ENCODE measurements at places on chromosomes 1 and 21.

DNA sequence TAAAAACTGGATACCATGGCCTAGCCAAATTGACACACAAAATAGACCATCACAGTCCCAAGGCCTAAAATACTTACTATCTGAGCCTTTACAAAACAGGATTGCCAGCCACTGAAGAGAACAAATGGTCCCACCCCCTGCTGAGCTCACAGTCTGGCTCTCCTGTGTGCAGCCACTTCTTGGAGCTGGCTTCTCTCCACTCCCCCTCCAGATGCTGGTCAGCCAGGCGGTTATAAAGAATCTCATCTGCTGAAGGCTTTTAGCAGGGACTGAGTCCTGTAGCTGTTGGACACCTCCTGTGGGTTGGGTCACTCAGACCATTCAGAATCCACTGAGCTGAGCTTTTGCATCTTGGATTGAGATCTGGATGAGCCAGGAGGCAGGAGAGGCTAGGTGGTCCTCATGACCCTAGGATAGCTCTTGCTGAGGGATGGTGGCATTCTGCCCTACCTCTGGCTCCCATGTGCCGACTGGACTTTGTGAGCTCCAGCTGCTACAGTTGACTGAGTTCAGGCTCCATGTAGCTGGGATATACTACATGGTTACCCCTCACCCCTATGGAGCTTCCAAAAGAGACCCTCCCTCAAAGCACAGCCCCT, 16.1 kb downstream of the OXCT2 start:
- no peak for DNase-seq

DNA sequence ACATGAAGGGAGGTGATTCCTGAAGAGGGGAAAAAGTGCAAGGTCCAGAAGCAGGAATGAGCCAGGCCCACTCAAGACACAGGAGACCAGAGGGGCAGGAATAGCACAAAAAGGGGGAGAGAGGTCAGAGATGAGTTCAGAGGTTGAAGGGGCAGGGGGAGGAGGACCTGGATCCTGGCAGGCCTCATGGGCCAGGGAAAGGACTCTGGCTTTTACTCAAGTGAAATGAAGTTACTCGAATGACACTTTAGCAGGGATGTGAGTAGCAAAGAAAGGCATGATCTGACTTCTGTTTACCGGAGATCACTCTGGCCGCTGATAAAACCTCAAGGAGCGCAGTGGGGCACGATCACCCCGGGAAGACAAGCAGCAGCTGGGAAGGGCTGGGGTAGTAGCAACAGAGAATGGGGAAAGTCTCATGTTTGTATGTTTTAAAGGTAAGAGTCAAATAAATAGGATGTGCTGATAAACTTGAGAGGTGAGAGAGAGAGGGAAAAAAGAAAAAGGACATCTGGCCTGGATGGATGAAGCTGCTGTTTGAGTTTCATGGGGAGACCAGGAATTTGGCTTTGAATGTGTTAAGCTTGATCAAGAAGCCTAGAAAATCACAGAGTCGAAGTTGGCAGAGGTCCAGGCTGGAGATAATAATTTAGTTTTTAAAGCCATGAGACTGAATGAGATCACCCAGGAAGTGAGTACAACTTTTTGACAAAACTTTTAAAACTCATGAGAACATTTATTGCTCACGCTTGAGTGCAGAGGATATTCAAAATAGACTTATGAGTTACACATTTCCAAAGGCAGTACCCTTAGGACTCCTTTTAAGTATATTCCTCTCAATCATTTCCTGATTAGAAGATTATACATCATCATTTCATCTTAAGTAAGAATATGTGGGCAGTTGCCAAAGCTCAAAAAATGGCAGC, 156.0 kb downstream of the RERE start:
- peak; percentile 74 for DNase-seq

GRCh38 chr1:192609110-192610079, 26.6 kb upstream of the RGS13 start:
- peak; percentile 84 for DNase-seq

GRCh38 chr1:30244801-30245200, 478.6 kb downstream of the MATN1 start:
- peak; percentile 8 for DNase-seq

DNA sequence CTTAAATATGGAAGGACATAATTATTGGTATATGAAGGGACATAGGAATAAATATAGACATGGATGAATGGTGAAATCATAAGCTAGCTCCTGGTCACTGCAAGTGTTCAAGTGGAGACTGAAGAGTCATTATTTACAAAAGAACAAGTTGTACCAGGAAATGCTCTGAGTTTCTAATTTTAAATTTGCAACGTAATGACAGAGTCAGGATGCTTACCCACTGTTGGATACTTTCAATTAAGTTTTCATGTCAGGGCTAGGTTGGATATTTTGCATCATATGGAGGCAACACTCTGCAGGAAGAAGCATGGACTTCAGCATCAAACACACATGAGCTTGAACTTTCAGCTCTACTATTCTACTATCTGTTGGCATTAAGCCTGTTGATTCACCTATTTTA, 499.6 kb upstream of the C1orf87 start:
- no peak for DNase-seq

- no peak for DNase-seq
These were observed 20.5 kb downstream of the TMEM51 start for GRCh38 chr1:15173863-15174614.

GRCh38 chr1:211336775-211337174, 10.1 kb downstream of the TRAF5 start:
- no peak for DNase-seq

- no peak for DNase-seq
These were observed 4.8 kb downstream of the KIAA1614 start for GRCh38 chr1:180917306-180918065.

- no peak for DNase-seq
These were observed 18.6 kb downstream of the PCSK9 start for GRCh38 chr1:55057956-55058298.

DNA sequence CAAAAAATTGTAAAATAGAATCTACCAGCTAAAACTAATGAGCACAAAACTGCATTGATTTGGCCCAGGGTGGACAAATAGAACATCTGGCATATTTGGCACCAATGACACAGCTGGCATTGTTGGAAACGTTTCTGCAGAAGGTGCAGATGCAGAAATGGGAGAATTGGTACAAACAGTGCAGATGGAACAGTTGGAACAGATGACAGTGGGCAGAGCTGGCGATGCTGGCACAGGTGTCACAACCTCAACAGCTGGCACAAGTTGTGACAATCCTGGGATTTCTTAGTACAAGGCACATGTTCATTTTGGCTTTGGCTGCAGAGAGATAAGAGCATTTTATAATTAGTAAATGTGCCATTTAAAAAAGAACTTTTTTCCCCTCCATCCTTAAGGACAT, 91.1 kb upstream of the ZBTB18 start:
- DNase-seq = no peak

- no peak for DNase-seq
These were observed 233.1 kb upstream of the USP24 start for GRCh38 chr1:55448261-55448660.

DNA sequence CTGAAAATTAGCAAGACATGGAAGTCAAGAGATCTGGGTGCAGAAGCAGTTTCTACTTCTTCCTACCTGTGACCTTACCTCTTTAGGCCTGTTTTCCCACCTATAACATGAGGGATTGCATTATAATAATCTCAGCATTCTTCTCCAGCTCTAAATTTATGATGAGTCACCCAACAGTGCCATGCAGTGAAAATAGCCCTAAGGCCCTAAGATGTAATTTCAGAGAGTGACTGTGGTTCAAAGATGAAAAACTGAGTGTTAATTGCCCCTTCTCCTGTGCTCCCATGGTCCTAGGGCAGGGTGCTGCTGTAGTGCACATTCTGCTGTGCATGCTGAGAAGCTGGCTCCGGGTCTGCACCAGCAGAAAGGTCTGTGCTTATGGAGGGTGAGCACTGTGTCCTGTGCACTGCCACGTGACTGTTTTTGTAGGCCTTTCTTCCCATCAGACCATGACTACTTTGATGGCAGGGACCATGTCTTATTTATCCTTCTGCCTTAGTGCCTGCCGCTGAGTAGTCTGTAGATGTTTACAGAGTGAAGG, 29.7 kb downstream of the JUN start:
- no peak for DNase-seq

- no peak for DNase-seq
These were observed 10.2 kb downstream of the CD52 start for GRCh38 chr1:26327956-26328362.

GRCh38 chr1:183110326-183110880, 75.7 kb upstream of the LAMC2 start:
- no peak for DNase-seq

DNA sequence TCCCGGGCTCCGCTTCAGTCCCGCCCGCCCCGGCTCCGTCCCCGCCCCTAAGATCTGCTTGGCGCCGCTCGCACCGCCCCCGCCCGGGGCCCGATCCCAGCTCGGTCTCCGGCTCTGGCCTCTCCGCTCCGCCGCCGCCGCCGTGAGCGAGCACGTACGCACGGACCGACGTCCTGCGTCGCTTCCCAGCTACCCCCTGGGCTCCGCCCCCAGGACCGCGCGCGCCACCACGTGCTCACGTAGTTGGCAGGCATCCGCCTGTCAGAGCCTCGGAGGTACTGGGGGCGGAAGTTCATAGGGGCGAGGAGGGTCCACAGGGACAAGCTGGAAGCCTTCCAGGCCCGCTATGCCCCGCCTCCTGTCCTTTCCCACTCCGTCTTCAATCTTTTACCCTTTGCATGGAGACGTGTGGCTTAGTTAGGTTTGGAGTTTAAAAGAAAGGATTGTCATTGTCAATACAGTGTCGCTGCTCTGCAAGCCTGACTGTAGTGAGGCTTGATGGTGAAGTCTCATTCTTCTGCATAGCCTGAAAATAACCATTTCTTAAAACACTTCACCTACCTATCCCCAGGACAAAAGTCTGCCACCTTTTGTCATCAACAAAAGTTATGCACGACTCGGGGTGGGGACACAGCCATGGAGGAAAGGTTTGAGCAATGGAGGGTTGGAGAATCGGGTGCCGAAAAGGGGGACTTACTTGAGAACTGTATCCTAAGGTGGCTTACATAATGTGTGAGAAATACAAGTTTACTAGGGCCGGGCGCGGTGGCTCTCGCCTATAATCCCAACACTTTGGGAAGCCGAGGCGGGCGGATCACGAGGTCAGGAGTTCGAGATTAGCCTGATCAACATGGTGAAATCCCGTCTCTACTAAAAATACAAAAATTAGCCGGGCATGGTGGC, at the start of gene CLK2:
TSS of gene CLK2 (minus strand) at position 162 of the 903 bp plus-strand sequence. CDS start 2,527 bp downstream, outside the sequence.
- DNase-seq = peak; percentile 98

DNA sequence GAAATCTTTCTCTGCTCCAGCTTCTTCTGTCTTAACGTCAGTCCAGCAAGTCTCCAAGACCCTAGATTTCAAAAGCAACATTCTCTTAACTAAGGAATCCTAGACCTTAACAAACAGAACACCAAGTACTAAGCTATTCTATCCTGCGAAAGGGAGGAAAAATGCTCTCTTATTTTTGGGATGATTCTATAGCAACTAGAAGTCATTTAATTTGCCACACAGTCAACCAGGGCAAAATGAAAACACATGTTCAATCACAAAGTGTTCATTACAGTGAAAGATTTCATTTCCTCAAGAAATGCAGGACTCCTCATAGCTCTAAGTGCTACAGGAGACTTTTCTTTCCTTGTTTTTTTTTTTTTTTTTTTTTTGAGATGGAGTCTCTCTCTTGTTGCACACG, 36.2 kb upstream of the DOCK7 start:
- no peak for DNase-seq

GRCh38 chr1:54543729-54544496, 4.1 kb upstream of the ACOT11 start:
- DNase-seq = no peak

DNA sequence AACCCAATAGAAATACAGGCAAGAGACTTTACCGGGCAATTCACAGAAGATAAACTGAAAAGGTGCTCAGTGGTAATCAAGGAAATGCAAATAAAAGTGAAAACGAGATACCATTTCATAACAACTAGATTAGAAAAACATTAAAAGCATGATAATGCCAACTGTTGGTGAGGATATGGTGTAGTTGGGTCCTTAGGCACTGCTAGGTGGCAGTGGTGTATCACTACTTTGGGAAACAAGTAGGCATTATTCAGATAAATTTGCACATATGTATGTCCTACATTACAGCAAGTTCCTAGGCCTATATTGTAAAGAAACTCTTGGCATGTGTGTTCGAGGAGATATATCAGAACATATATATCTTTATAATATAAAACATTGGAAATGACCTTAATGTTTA, 31.0 kb downstream of the AZIN2 start:
- no peak for DNase-seq

Measured in sigmoid colon (tissue), 7 donors.